ENCODE measurements at places on chromosomes 3 and 15.

GRCh38 chr15:61582092-61582491 is 353.0 kb upstream of the RORA start:
- DNase-seq = no peak

DNA sequence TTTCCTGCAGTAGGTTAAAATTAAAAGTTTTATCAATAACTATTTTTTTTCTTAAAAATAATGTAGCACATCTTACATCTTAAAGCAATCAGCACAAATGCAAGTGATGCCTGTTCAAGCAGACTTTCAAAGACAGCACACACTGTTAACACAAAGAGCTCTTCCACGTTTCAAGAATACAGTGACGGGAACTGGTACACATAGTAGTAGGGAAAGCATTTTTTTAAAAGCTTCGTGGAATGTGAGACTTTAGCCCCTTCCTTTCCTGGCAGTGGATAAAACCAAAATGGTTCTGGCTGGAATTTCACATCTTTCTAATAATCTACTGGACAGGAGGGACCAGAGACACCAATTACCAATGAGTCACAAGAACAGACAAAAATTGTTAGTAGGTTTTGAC is 33.5 kb upstream of the SLC2A2 start:
- DNase-seq = no peak

DNA sequence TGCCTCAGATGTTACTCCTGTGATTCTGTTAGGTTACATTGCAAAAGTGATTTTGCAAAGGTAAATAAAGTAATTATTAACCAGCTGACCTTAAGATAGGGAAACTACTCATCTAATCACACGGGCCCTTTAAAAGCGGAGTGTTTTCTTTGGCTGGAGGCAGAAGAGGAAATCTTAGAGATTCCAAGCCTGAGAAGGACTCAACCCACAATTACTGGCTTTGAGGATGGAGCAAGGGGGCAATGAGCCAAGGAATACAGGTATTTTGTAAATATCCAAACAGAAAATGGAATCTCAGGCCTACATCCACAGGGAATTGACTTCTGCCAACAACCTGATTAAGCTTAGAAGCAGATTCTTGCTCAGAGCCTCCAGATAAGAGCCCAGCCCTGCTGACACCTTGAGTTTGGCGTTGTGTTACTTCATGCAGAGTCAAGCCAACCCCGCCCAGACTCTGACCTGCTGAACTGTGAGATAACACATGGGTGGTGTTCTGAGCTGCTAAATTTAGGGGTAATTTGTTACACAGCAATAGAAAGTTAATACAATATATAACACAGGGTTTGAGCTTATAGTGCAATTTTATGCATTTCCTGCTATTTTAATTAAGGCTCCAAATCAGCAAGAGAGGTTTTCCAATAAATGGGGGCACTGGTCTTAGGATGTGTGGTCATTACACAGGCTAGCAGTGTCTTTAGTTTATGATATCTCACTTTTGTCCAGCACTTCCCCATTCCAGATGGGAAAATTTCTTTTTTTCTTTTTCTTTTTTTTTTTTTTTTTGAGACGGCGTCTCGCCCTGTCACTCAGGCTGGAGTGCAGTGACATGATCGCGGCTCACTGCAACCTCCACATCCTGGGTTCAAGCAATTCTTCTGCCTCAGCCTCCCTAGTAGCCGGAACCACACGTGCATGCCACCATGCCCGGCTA is 19.5 kb downstream of the NFKBIZ start:
- no peak for DNase-seq

- DNase-seq = no peak
Measured at GRCh38 chr3:191499307-191500080, 38.5 kb downstream of the PYDC2 start.

DNA sequence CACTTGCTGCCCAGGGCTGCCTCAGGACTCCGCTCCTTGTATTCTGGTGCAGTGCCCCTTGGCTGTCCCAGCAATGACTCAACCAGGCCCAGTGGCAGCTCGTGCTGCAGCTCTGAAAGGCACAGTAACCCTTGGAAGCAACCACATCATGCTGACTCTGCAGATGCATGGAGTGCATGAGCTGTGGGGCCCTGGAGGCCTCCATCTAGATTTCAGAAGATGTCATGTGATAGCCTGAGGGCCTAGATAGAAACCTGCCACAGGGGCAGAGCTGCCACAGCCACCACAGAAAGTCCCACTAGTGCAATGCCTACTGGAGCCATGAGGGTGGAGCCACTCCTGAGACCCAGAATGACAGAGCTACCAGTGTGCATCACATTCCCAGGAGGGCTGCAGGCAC is 117.1 kb upstream of the SMAD3 start:
- no peak for DNase-seq

DNA sequence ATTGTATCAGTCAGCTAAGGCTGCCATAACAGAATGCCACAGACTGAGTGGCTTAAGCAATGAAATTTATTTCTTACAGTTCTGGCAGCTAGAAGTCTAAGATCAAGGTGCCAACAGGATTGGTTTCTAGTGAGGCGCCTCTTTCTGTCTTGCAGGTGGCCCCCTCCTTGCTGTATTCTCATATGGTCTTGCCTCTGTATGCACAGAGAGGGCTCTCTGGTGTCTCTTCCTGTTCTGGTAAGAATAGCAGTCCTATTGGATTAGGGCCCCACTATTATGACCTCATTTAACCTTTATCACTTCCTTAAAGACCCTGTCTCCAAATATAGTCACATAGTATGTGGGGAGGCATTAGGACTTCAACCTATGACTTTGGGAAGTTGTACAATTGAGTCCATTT is 253.9 kb downstream of the EDEM1 start:
- DNase-seq = no peak

DNA sequence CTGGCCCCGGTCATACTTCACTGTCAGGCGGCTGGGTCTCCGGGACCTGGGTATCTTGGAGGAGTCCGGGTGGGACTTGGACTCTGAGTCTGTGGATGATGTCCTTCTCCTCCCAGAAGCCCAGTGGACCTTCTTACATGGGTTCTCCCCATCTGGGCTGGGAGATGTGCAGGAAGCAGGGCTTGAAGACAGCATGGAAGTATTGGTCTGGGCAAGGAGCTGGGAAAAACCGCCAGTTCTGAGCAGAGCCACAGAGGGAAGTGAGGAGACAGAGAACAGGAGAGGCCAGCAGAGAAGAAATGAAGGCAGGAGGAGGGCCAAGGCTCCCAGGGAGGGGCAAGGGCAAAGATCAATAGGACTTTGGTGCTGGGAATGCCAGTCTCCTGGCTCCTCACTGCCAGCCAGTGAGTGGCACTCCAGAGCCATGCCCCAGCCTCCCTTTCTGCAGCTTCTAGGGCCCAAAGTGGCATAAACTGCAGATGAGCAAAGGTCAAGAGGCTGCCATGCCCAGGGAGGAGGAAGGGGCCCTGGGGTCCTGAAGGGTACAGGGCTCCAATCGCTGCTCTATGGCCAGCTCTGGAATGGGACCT is at the start of gene PPP1R14D:
PPP1R14D (minus strand) TSS at position 262 of the 590 bp plus-strand sequence; CDS start at position 195, 67 bp downstream.
- no peak for DNase-seq

- no peak for DNase-seq
Measured at GRCh38 chr3:20776692-20777091, 590.7 kb upstream of the SGO1 start.

DNA sequence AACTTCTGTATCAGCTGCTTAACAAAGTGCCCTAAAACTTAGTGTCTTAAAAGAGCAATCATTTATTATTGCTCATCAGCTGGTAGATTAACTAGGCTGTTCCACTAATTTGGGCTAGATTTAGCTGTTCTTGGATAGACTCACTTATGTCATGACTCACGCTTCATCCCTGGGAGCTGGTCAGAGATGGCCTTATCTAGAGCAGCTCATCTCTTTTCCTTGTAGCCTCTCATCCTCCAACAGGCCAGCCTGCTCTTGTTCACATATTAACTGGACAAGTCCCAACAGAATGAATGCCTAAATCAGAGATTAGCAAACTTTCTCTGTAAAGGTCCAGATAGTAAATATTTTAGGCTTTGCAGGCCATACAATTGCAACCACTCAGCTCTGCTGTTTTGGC is 66.9 kb upstream of the PLAAT1 start:
- DNase-seq = no peak

DNA sequence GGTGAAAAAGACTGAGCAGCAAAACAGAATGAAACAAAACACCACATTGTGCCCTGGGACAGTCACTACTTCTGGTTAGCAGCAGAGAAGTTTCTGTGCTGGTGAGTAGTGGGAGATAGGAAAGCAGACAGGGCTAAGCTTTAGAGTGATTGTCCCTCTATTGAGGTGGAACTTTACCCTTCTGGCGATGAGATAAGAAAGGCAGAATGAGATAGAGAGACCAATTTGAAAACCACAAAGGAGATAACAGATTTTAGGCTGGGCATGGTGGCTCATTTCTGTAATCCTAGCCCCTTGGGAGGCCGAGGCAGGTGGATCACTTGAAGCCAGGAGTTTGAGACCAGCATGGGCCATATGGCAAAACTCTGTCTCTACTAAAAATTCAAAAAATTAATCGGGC is 208.5 kb downstream of the TBL1XR1 start:
- no peak for DNase-seq

- no peak for DNase-seq
Measured at GRCh38 chr3:85586018-85586417, 627.2 kb downstream of the CADM2 start.

DNA sequence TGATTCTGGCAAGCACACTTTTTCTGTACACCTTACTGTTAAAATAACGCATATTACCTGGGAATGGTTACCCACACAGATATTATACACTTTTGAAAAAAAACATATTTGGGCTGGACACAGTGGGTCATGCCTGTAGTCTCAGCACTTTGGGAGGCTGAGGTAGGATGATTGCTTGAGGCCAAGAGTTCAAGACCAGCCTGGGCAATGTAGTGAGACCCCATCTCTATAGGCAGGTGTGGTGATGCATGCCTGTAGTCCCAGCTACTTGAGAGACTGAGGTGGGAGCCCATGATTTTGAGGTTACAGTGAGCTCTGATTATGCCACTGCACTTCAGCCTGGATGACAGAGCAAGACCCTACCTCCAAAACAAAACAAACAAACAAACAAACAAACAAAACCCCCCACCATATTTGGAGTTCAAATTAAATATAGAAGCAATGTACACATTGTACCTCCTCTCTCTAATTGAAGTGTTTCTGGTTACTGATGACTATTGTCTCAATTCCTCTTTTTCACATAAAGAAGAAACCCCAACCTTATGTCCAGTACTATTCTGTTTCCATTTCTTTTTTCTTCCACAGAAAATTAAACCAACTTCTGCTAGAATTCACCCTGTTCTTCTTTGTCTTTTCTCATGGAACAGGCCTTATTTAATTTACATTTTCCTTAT is 152.6 kb upstream of the UMPS start:
- DNase-seq = peak; percentile 49

- no peak for DNase-seq
Measured at GRCh38 chr3:42743204-42743995, 29.7 kb downstream of the CCDC13 start.

GRCh38 chr15:99138491-99138982 is 33.7 kb downstream of the SYNM start:
- no peak for DNase-seq

GRCh38 chr15:77251662-77252061 is 168.2 kb downstream of the PEAK1 start:
- DNase-seq = no peak

GRCh38 chr3:4795905-4796304 is 183.3 kb upstream of the BHLHE40 start:
- DNase-seq = no peak

DNA sequence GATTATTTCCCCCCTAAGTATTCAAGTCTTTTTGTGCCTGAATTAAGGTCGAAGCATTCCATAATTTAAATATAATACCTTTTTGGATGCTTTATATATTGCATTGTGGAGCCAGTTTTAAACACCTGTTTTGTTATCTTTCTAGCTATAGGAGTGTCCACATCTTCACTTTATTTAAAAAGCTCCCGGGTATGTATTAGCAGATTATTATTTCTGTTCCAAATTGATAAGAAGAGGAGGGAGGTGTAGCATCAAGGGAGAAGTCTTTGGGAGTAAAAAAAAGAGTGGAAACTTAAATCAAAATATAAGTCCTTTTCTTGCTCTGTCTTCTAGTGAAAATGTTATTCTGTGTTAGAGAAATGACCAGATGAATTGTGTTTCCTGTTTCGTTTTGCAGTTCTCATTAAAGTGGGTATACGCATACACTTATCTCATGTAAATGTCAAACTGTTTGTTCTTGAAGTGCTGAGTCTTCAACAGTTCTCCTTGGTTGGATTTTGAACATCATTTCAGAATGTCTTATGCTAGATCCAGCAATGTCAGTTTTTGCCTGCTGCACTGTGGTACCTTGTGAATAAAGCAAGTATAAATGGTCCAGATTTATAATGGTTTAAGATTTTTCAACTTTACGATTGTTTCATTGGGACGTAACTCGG is 105.8 kb downstream of the FNDC3B start:
- peak; percentile 19 for DNase-seq

DNA sequence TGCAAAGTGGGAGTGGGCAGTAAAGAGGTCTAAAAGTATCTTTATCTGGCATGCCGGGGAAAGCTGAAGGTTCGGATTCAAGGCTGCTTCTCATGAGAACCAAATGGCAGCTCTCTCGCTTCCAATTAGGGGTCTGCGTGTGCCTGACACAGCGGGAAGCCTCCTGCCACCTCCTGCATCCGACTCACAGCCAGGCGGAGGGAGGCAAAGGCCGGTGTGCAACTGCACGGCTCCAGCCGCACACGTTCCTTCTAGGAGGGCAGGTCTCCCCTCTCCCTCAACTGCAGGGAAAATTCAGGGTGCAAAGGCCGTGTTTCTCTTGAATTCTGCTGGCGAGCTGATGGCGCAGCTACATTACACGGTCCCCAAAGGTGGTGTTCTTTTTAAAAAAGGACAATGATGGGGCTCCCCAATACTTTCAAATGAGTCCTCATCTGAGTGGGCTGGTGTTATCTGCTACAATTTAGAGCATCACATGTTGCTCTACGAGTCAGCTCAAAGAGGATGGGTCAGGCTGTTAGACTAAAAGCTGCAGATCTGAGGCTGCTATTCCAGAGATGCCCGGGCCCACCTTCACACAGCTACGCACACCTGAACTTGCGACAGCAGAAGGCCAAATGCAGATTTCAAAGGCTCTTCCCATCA is 226.6 kb downstream of the ADAMTS17 start:
- DNase-seq = no peak

DNA sequence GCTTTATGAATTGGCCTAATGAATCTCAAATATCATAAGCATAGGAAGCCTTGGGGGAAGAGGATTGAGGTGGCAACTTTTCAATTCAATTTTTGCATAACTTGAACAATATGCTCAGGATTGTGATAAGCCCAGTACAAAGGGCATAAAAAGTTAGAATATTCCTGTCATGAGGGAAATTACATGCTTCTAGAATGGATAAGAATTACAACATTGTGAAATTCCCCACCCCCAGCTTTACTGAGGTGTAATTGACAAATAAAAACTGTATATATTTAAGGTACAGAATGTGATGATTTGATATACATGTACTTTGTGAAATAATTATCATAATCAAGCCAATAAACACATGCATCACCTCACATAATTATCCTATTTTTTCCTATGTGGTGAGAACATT is 132.6 kb upstream of the TNIK start:
- no peak for DNase-seq

GRCh38 chr15:24678485-24678884 is 2.9 kb downstream of the NPAP1 start:
- no peak for DNase-seq

DNA sequence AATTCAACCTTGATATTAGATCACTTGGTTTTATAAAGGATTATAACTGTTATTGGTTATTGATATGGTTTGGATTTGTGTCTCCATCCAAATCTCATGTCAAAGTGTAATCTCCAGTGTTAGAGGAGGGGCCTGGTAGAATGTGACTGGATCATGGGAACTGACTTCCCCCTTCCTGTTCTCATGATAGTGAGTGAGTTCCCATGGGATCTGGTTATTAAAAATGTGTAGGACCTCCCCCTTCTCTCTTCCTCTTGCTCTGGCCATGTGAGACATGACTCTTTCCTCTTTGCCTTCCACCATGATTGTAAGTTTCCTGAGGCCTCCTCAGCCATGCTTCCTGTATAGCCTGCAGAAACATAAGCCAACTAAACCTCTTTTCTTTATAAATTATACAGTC is 136.0 kb upstream of the UBE2E2 start:
- DNase-seq = no peak

All from GM13977 (cell line).